ENCODE measurements at places on chromosomes 5 and 9.

DNA sequence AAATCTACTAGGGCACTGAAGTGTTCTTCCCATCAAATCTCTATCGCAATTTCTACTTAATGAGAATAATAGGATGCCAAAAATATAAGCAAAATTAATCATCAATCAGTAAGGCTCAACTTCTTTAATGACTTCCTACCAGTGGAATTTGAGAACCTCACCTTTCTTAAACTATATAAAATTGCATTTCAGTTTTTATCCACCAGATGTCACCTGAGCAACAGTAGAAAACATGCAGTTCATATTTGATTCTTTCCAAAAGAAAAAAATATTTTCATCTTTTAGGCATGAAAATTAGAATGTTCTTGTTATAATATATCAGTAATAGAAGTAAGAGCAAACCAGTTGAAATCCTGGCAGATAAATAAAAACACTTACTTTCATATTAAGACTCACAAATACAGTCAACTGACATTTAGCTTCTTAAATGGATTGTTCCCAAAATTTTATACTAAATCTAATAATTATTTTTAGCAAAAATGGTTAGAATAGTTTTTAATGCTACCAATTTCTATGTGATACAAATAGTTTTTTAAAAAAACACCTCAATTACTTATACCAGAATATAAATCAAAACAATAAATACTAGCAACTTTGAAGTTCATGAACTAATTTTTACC lies 13.4 kb upstream of the CCDC112 start:
- no peaks in the 10 kb centered on the region for H3K4me1 ChIP-seq
- H3K36me3 ChIP-seq: no peaks in the 10 kb centered on the region
- no peak for DNase-seq
- H3K4me3 ChIP-seq: no peak overlapping the region

GRCh38 chr9:97562542-97562941 lies 61.1 kb downstream of the TMOD1 start:
- no peaks in the 10 kb centered on the region for H3K4me1 ChIP-seq
- no peak overlapping the region for H3K27ac ChIP-seq
- H3K27me3 ChIP-seq: peaks cover 55% of the 10 kb centered on the region
- no peak overlapping the region for H3K4me3 ChIP-seq

GRCh38 chr9:77866878-77867277 lies 164.7 kb downstream of the GNAQ start:
- no peaks in the 10 kb centered on the region for H3K27me3 ChIP-seq
- peaks cover 4% of the 10 kb centered on the region for H3K4me1 ChIP-seq
- no peak overlapping the region for H3K27ac ChIP-seq
- DNase-seq: no peak
- no peak overlapping the region for H3K4me3 ChIP-seq
- no peaks in the 10 kb centered on the region for H3K36me3 ChIP-seq

- DNase-seq: no peak
- peaks cover 47% of the 10 kb centered on the region for H3K36me3 ChIP-seq
- H3K4me3 ChIP-seq: no peak overlapping the region
- H3K27ac ChIP-seq: no peak overlapping the region
Measured at GRCh38 chr5:76610196-76610595, 13.0 kb downstream of the F2RL2 start.

DNA sequence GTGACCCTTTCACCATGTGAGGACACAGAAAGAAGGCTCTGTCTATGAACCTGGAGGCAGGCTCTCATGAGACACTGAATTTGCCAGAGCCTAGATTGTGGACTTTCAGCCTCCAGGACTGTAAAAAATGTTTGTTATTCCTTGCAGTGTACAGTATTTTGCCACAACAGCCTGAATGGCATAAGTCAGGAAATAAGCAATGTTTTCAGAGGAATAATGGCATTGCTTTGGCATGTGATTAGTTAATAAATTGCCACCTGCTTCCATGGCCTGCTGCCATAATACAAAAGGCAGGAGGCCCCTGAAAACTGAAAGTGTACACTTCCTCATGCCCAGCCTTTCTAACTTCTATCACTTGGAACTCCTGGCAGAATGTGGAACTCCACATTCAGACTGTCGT lies 408.1 kb downstream of the GADD45G start:
- no peaks in the 10 kb centered on the region for H3K36me3 ChIP-seq
- H3K4me1 ChIP-seq: no peaks in the 10 kb centered on the region
- H3K27ac ChIP-seq: no peak overlapping the region
- DNase-seq: no peak
- peaks cover 70% of the 10 kb centered on the region for H3K27me3 ChIP-seq

DNA sequence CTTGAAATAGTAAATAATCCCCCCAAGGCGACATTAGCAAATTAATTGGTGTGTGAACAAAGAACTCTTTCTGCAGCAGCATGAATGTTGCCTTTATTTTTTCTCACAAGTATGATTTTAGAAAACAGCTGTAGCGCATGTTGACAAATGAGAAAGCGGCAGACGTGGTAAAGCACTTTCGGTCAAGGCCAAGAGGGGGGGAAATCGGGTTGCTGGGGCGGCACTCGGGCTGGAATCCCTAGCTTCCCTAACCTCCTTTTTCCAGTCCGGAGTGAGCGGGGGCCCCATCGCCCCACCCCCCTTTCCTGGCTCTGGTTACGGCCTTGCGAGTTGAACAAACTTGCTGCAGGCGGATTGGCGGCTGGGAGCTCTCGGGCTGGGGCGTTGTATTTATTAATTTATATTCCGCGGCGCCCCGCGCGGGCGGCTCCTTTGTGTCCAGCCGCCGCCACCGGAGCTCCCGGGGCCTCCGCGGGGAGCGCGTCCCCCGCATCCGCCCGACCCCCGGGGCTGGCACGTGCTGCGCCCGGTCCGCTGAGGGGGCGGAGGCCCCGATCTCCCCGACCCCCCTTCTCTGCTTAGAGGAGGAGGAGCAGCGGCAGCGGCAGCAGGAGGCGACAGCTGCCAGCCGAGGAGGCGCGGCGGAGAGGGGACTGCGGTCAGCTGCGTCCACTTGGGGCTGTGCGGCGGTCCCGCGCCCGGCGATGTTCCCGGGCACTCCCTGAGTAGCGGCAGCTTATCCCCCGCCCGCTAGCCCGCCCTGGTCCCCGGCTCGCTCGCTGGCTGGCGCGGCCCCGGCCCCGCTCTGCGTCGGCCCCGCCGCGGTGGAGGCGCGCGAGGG lies at the start of gene RHOBTB3:
Gene RHOBTB3 (plus strand): TSS at position 607 of the 841 bp plus-strand sequence. CDS start 347 bp downstream, outside the sequence.
- no peaks in the 10 kb centered on the region for H3K36me3 ChIP-seq
- H3K4me1 ChIP-seq: peaks cover 14% of the 10 kb centered on the region
- peak; percentile 9 for DNase-seq

DNA sequence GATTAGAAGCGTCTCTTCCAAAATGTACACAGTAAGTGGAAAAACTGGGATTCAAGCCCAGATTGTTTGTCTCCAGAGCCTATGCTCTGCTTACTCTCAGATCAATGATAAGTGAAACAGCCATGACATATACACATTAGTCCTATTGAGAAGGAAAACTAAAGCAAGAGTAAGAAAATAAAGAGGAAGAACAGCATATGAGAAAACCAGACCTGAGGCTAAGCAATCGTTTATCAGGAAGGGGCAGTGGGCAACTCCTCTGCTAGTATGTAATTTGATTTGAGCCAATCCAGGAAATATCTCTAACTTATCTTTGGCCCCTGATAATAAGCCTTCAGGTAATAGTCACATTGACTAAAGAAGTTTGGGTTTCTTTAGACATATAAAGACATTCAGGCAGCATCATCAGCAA lies 789.9 kb upstream of the C9orf72 start:
- no peak overlapping the region for H3K27ac ChIP-seq
- no peaks in the 10 kb centered on the region for H3K27me3 ChIP-seq
- DNase-seq: no peak
- no peaks in the 10 kb centered on the region for H3K36me3 ChIP-seq
- no peak overlapping the region for H3K4me3 ChIP-seq

- H3K4me1 ChIP-seq: peaks cover 3% of the 10 kb centered on the region
- no peak for DNase-seq
- H3K4me3 ChIP-seq: no peak overlapping the region
- H3K27me3 ChIP-seq: no peaks in the 10 kb centered on the region
Measured at GRCh38 chr5:95572016-95572415, 17.1 kb downstream of the ARSK start.

DNA sequence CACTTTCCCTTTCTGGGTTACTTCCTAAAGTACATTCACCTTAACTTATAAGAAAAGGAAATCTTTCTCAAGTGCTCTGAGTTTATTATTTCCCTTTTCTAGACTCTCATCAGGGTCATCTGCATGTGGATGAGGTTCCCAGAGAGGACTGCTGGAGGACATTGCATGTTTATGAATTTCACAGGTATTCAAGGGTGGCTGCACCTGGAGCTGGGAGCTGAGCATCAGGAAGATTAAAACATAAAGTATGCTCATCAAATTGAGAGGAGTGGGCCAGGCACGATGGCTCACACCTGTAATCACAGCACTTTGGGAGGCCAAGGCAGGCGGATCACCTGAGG lies 34.7 kb upstream of the PLIN2 start:
- no peaks in the 10 kb centered on the region for H3K27me3 ChIP-seq
- H3K27ac ChIP-seq: peak overlapping the region; percentile 96
- DNase-seq: no peak
- peaks cover 13% of the 10 kb centered on the region for H3K4me1 ChIP-seq

DNA sequence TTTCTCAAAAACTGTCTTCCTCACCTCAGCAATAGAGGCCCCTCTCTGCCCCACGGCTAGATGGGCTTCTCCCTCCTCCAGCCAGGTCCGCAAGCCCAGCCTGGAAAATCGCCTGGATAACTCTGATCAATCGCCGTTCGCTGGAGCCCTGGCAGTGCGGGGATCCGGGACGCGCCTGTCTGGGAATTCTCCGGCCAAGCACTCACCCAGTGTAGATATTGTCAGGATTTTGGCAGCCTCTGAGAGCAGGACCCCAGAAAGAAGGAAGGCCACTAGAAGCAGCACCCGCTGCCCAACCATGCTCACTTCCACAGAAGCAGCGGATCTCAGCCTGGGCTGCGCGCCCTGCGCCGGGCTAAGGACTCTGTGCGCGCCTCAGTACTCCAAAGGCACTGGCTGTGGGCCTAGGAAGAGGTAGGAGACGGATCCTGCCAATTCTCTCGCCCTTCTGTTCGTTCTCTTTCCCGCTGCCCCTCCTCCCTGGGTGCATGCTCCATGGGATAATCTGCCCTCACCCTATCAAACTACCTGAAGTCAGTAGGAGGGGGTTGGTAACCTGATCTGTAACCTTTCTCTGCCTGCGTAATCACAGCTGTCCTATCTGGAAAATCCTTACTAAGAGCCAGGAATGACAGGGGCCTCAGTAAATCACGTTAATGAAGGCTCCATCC lies at the start of gene UGT3A1:
Gene UGT3A1 (minus strand): TSS at position 450 of the 671 bp plus-strand sequence. CDS start 150 bp downstream, at position 300.
- H3K4me3 ChIP-seq: no peak within 1 kb of the TSS
- no peak within 1 kb of the TSS for H3K27ac ChIP-seq
- no peak for DNase-seq
- peaks cover 2% of the 10 kb centered on the region for H3K36me3 ChIP-seq
- H3K4me1 ChIP-seq: no peaks in the 10 kb centered on the region

- no peaks in the 10 kb centered on the region for H3K27me3 ChIP-seq
- H3K4me1 ChIP-seq: no peaks in the 10 kb centered on the region
- no peak overlapping the region for H3K4me3 ChIP-seq
- no peak overlapping the region for H3K27ac ChIP-seq
- H3K36me3 ChIP-seq: peaks cover 27% of the 10 kb centered on the region
Measured at GRCh38 chr9:100268271-100268670, 84.5 kb downstream of the TEX10 start.

GRCh38 chr5:62144401-62145022 lies 161.5 kb upstream of the KIF2A start:
- DNase-seq: no peak
- H3K4me1 ChIP-seq: no peaks in the 10 kb centered on the region
- no peaks in the 10 kb centered on the region for H3K36me3 ChIP-seq
- H3K27ac ChIP-seq: no peak overlapping the region

DNA sequence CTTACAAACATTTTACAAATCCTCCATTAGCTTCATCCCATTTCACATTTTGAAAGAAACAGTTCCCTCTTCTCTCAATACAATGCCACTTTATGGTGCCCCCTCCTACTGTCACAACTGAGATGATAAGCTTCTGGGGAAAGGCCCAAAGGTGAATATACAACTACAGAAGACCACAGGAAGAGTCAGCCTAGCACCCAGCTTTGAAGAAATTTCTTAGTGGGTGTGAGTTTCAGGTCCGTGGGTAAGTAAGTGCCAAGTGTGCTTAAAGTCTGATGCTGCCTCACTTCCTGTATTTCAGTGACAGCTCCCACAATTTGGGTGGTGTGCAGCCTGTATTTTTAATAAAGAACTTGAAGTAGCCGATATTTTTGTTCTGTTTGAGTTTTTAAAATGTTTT lies 68.1 kb downstream of the ARHGEF28 start:
- H3K4me1 ChIP-seq: peaks cover 42% of the 10 kb centered on the region
- H3K4me3 ChIP-seq: peak overlapping the region; percentile 44
- peak; percentile 15 for DNase-seq
- H3K36me3 ChIP-seq: no peaks in the 10 kb centered on the region
- H3K27me3 ChIP-seq: no peaks in the 10 kb centered on the region

- peaks cover 27% of the 10 kb centered on the region for H3K36me3 ChIP-seq
- no peak overlapping the region for H3K4me3 ChIP-seq
- no peak for DNase-seq
- H3K27ac ChIP-seq: no peak overlapping the region
- H3K4me1 ChIP-seq: peaks cover 5% of the 10 kb centered on the region
- no peaks in the 10 kb centered on the region for H3K27me3 ChIP-seq
Measured at GRCh38 chr9:7137040-7137439, 379.3 kb downstream of the KDM4C start.

DNA sequence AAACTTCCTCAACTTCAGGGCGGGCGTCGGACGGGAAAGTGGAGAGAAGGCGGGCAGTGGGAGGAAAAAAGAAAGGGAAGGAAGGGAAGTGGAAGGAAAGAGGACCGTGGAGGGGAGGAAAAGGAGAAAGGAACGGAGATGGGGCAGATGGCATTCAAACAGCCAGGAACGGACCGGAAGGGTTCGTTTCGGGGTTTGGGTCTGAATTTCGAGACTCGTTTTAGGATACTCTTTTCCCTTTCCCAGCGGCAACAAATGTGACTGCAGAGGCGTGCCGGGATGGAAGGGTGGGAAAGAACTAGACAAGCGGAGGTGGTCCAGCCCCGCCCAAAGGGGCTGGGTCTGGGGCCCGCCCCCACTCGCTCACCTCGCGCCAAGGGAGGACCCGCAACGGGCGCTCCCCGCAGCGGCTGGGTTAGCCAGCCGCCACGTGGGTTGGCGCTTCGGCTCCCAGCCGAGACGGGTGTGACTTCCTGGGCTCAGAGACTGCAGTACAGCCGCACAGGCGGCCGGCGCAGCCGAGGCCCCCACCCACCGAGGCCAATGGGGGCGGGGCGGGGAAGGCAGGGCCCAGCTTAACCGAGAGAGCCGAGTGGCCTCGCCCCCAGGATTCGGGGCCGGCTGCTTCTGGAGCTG lies 2.7 kb downstream of the VCAN start:
- H3K36me3 ChIP-seq: no peaks in the 10 kb centered on the region
- peaks cover 17% of the 10 kb centered on the region for H3K4me1 ChIP-seq
- H3K4me3 ChIP-seq: peak overlapping the region; percentile 76
- no peak for DNase-seq
- H3K27me3 ChIP-seq: peaks cover 59% of the 10 kb centered on the region

- peaks cover 13% of the 10 kb centered on the region for H3K4me1 ChIP-seq
- no peak overlapping the region for H3K27ac ChIP-seq
- H3K27me3 ChIP-seq: no peaks in the 10 kb centered on the region
- no peak for DNase-seq
Measured at GRCh38 chr9:137828527-137829259, 48.9 kb upstream of the CACNA1B start.

GRCh38 chr5:67815455-67816391 lies 399.8 kb upstream of the PIK3R1 start:
- no peak overlapping the region for H3K4me3 ChIP-seq
- H3K4me1 ChIP-seq: no peaks in the 10 kb centered on the region
- no peaks in the 10 kb centered on the region for H3K36me3 ChIP-seq
- H3K27me3 ChIP-seq: peaks cover 21% of the 10 kb centered on the region
- no peak for DNase-seq
